GM13977 (cell line): ENCODE measurements at places on chromosomes 2 and 18.

DNA sequence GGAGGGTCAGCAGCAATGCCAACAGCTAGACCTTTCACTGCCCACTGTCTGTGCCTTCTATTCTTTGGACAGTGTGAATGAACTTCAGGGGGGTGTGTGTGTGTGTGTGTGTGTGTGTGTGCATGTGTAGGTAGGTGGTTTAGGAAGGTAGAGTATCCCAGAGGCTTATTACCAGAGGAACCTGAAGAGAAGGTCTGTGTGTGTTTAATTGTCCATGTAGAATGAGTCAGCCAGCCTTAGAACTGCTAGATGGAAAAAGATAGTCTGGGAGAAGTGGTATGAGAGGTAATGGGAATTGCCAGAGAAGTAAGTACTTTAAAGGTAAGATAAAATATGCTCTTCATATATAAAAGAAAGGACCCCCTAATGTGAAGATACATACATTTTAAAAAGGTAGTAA lies 522.2 kb downstream of the PIK3C3 start:
- DNase-seq = no peak

- DNase-seq = no peak
Measured at GRCh38 chr18:33812186-33812585, 234.2 kb downstream of the ASXL3 start.

GRCh38 chr2:131520526-131520925 lies 7.2 kb upstream of the CCDC74A start:
- no peak for DNase-seq

- DNase-seq = no peak
Measured at GRCh38 chr2:128375454-128375853, 56.8 kb upstream of the HS6ST1 start.

- DNase-seq = no peak
Measured at GRCh38 chr2:43509886-43510285, 86.0 kb downstream of the THADA start.

- peak; percentile 25 for DNase-seq
Measured at GRCh38 chr2:112784199-112785189, at the start of gene IL1A. TSS of gene IL1A (minus strand) at chr2:112784493. CDS start at chr2:112783770, 723 bp downstream.

GRCh38 chr2:111159641-111160040 lies 38.9 kb downstream of the BCL2L11 start:
- DNase-seq = no peak

GRCh38 chr2:170770008-170770605 lies at the start of gene ERICH2:
TSS of gene ERICH2 (plus strand) at chr2:170770378. CDS start at chr2:170770682, 304 bp downstream.
- DNase-seq = peak; percentile 73

DNA sequence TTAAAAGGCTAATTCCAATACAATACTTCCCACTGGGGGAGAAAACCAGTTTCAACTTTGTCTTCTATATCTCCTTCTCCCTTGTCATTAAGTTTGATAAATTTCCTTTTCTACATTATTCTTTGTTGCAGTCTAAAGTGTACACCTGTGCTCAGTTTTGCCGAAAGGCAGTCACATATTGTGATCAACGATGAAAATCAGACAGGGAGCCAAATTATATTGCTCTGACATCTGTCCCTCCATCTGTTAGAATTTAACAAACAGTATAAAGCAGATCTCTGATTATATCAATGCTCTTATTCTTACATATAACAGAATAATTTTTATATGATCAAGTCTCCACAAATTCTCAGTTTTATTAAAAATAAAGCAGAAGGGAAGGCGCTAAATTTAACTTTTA lies 496.7 kb downstream of the NRXN1 start:
- no peak for DNase-seq

GRCh38 chr2:233265899-233266431 lies 14.5 kb downstream of the ATG16L1 start:
- DNase-seq = peak; percentile 43

DNA sequence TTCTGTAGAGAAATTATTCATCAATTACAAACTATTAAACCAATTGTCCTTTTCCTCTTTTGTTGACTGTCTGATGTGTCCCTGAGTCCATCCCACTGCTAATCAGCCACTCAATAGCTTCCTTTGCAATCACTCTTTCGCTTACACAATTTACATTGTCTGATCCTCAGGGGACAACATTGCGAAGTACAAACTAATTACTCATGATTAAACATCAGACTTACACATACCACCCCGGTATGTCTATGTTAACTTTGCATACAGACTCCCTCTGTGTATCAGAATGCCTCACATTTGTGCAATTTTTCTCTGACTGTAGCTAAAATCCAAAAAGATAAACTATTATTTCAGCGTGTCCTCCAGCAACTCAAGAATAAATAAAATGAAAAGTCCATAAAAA lies 264.4 kb upstream of the REV1 start:
- no peak for DNase-seq

- DNase-seq = peak; percentile 31
Measured at GRCh38 chr2:118854507-118855345, 7.3 kb upstream of the EN1 start.
